Gastrocnemius medialis (tissue), 4 donors: ENCODE measurements at places on chromosomes 1 and 21.

GRCh38 chr1:237104096-237104495 lies 62.1 kb downstream of the RYR2 start:
- no peak for DNase-seq

GRCh38 chr1:30615816-30616590 lies 107.4 kb downstream of the MATN1 start:
- no peak for DNase-seq

- DNase-seq = no peak
Observed at GRCh38 chr21:23887725-23888306, 1719.5 kb downstream of the MRPL39 start.

GRCh38 chr1:46072975-46073374 lies 59.5 kb downstream of the PIK3R3 start:
- no peak for DNase-seq

DNA sequence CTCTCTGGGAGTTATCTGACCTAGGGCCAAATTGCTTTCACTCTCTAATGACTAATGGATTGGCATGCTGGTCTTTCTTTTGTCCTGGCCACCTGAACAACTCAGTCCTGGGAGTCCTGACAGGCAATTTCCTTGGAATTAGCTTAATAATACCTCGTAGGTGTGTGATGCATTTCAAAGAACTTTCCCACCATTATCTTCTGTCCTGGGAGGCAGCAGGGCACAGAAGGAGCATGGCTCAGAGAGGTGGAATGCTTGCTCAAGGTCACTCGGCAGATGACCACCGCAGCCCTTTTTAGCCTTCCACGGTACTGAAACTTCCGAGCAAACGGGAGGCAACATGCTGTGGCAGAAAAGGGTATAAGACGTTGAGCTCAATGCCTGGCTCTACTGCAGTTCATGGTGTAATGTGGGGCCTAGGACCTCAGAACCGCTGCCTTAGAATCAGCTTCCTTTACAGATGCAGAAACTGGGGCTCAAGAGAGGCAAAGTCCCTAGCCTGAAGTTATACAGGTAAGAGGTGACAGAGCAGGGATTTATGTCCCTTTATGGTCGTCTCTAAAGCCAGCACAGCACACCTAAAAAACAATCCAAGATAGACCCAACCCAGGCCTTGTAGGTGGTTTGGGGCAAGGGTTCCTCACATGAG lies 3.2 kb downstream of the ID3 start:
- DNase-seq = no peak

DNA sequence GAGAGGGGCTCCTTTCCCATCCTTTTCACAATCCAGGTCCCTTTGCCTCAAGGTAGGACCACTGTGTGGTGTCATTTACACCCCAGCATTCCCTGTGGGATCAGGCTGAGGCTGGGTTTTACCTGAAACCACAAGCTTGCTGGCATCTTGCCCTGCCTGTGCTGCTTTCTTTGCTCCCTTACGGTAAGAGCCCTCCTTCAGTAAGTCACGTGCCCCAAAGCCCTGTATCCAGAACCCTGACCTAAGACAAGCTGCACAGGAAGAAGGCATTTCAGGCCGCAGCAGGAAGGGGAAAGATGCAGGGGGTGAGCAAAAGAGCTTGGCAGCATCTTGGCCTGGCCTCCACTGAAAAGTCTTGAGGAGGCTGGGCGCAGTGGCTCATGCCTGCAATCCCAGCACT lies 58.4 kb downstream of the KLHDC7A start:
- no peak for DNase-seq

DNA sequence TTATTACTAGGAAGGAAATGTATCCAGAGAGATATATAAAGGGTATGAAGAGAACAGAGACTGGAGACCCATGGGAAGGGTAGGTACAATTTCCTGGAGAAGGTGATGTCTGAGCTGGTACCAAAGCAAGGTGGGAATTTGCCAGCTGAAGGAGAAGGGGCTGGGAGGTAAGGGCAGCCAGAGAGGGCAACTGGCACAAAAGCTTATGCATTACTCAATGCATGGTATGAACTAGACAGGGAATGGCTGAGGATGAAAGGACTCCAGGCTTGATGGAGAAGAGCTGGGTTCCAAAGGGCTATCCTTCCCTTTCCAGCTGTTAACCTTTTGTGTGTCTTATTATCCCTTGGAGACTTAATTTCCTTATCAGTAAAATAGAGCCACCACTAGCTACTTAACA lies 113.6 kb upstream of the GADD45A start:
- no peak for DNase-seq

GRCh38 chr1:32181563-32181962 lies 2.1 kb downstream of the TXLNA start:
- DNase-seq = peak; percentile 10

DNA sequence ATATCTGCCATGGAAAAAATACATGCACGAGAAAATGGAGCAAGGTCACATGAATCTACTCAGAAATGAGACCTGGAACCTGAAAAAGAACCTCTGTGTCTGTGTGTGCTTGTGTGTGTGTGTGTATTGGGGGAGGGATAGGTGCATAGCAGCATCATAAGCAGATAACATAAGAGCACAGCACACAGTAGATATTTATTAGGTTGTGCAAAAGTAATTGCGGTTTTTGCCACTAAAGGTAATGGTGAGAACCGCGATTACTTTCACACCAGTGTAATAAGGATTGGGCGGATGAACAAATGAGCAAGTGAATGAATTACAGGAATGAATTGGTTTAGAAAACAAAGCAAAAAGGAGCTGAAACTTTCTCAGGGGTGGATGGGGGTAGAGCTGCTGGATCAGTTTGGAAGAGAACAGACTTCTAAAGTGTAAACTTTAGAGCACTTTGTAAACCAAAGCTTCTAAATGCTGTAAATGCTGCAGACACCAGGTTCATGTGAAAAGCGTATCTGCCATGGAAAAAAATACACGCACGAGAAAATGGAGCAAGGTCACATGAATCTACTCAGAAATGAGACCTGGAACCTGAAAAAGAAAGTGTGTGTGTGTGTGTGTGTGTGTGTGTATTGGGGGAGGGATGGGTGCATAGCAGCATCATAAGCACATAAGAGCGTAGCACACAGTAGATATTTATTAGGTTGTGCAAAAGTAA lies 156.9 kb downstream of the TOMM20 start:
- no peak for DNase-seq

GRCh38 chr1:210598135-210598652 lies 269.5 kb downstream of the HHAT start:
- DNase-seq = peak; percentile 41

GRCh38 chr1:233294913-233295236 lies 650 bp downstream of the PCNX2 start:
- DNase-seq = no peak

DNA sequence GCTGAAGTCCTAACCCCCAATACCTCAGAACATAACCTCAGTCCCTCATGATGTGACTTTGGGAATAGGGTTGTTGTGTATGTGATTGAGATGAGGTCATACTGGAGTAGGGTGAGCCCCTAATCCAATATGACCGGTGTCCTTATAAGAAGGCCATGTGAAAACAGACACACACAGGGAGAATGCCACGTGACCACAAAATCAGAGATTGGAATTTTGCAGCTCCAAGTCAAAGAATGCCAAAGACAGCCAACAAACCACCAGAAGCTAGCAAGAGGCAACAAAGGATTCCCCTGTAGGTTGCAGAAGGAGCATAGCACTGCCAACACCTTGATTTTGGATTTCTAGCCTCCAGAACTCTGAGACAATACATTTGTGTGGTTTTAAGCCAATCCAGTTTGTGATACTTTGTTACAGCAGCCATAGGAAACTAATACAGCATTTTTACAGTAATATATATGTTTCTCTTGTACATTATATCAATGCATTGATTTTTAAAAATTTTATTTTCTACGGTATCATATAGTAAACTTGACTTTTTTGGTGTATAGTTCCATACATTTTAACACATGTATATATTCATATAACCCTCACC lies 5.4 kb downstream of the ZSWIM5 start:
- DNase-seq = no peak

DNA sequence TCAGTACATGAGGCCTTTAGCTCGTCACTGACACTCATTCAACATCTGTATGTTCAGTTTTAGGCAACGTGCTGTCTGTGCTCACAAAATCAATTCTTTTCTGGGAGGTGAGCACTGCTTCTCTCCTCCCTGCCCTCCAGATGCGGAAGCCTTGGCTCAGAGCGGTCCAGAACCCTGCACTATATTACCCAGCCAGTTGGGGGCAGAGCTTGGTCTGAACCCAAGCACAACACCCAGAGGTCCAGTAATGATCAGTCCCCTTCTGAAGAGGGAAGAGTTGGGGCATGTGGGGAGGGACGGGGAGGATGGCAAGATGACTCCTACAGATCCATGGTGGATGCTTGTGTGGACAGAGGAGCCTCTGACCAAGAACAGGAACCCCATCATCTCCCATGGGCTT lies 5.6 kb upstream of the DSCAM start:
- DNase-seq = no peak

DNA sequence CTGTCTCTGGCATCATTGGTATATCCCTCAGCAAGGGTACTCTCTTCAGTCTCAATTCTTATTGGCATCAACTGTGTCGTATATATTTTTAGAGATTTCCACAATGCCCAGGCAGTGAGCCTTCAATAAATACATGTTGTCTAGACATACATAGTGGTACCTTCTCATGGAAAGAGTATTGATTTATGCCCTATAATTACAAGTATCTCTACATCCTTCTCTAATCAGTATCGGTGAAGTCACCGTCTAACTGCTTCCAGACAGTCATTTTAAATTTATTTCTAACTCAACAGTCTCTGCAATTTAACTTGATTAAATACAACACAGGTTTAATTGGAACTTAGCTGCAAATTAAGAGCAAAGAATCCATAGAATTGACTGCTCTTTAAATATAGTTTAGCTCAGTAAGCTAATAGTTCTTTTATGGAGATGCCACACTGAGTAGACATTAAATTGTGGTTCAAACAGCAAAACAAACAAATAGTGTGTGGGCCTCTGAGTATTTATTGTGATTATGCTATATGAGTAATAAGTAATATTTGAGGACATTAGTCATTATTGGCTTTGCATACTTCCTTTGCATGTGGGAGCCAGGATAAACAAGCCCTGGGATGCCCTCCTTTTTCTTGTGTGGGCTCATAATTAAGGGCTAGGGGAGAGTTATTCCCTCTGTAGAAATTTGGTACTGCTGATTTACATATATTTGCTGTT lies 126.9 kb upstream of the DUSP10 start:
- DNase-seq = no peak

- no peak for DNase-seq
Observed at GRCh38 chr1:65759516-65759915, 33.2 kb upstream of the PDE4B start.

- no peak for DNase-seq
Observed at GRCh38 chr1:159473335-159473734, 33.8 kb downstream of the OR10J1 start.

DNA sequence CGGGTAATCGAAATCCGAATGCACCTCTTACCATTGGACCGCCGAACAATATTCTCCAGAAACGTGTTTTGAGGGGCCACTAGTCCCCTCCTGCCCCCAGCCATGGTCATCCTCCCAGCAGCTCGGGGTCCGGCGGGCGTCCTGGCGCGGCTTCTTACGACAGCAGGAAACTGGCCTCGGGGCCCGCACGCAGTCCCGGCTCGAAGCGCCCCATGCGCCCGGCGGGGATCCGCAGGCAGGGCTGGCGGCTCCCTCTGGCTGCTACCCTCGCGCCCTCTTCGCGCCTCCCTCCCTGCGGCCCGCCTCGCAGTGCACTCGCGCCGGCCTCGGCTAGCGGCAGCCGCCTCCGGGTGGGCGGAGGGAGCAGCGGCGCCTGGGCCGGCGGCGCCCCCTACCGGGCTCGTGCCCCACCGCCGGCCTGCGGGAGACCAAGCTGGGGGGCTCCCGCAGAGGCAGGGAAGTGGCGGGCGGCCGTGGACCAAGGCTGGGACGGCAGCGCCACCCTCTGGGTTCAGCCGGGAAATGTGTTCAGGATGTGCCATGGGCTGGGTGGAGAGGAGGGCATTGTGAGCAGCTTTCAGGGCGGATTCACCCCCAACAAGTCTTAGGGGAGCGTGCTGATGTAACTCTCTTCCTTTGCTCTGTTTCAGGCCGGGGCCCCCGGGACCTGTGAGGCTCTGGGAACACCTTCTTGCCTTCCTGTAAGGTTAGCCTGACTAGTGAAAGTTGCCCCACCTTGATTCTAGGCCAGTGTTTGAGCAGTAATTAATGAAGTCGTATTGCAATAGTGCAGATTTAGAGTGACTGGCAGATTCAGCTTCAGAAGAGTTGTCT lies at the start of gene KCNH1:
Gene KCNH1 (minus strand): TSS at position 313 of the 834 bp plus-strand sequence. CDS start 203 bp downstream, at position 110.
- peak; percentile 59 for DNase-seq

- DNase-seq = no peak
Observed at GRCh38 chr1:30887485-30888315, 20.9 kb downstream of the SDC3 start.

GRCh38 chr1:16080422-16081150 lies 7.1 kb upstream of the FAM131C start:
- DNase-seq = no peak

- no peak for DNase-seq
Observed at GRCh38 chr1:7769673-7770412, 1.3 kb upstream of the VAMP3 start.

DNA sequence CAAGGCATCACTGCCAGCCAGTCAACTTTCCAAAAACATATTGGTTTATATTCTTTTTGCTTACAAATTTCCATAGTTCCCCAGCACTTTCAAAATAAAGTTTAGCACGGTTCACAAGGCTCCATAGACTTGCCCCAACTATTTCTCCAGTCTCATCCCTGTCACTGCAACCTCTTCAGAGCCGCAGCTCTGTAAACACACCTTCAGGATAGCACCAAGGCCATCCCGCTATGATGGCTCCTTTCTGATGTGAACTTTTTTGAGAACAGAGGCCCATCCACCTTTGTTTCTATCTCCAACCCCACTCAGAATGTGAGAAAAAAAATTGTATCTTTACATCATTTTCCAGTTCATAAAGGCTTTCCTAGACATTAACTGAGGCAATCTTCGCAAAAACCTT lies 26.3 kb downstream of the PGM1 start:
- DNase-seq = no peak

DNA sequence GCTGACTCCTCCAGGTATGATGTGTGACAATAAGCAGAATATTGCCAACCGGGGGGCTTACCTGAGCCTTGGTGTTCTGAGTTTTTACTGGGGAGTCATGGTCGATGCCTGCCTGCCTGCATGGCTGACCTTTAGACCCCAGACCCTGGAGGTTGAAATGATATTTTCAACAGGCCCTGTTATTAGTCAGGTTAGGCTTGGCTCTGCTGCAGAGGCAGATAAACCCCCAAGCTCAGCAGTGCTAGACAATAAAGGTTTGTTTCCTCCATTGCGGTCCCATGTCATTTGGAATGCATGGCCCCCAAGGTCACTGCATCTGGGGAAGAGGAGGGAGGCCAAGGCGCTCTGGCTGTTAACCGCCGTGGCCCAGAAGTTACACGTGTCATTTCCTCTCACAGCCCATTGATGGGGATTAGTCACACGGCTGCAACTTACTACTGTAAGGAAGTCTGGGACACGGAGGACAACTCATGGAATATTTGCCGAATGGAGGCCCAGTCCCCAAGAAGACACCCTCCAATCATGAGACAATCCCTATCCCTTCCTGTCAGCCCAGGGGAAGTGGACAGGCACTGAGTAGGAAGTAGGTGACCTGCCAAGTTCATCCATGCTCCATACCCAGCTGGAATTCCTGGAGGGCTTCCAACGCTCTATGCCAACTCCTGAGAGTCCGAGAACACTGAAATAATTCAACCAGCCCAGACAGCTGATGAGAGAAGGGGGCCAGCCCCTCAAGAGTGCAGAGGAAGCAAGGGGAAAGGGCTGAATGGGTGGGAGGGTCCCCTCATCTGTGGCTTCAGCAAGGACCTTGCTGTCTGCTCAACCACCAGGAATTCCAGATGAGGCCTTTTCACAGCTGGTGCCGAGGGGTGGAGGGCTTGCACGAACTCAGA lies 97.3 kb downstream of the TAS1R2 start:
- DNase-seq = no peak

GRCh38 chr1:53968125-53968513 lies 22.0 kb downstream of the LRRC42 start:
- no peak for DNase-seq
